ENCODE measurements at places on chromosomes 7 and 10.

DNA sequence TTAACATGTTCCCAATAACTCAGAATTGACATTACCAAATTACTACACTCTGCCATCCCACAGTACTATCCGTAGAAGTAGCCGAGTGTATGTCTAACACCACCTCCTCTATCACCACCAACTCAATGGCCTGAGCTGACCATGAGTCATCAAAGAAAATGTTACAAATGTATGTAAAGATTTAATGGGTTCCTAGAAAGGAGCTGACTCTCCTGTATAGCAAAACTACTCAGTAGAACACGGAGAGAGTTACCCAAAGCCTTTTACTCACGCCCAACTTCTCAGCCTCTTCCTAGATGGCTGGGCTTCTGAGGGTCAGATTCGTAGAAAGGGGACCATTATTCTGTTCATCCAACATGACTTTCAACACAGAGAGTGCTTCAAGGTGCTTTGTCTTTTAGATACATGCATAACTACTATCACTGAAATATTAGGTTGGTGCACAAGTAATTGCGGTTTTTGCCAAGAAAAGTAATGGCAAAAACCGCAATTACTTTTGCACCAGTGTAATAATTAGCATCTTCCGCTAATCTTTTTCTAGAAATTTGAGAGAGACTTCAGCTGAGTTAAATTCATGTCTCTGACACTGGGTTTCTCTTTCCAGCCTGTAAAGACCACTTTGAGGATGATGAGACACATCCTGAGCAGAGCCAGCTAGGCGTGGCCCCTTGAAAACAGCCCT, 24.0 kb upstream of the NANOS1 start:
- DNase-seq: no peak

GRCh38 chr7:133112976-133113375, 31.1 kb upstream of the CHCHD3 start:
- DNase-seq: no peak

DNA sequence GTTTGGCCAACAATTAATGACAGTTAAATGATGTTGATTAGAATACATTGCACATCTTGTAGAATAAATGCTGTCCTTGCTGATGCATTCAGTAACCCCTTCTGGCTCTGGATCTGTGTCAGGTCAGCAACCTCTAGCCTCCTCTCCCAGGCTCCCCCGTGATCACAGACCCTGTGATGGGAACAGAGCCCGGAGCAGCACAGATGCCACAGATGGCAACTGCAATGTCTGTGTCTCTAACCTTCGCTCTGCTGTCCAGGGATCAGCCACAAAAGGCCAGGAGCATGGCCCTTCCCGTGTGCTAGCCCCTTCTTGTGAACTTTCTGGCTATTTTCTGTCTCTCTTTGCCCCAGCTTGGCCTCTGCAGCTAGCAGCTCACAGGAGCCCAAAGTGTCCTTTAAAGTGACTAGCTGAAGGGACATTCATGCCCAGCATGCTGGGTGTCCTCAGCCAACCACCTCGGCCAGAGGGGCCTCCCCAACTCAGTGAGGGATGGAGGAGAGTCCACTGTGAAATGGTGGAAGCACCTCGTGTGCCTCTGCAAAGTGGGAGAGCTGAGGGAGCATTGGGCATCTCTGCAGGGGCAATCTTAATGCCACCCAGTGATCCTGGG, 167.0 kb upstream of the TCERG1L start:
- no peak for DNase-seq

- peak; percentile 54 for DNase-seq
These were observed 66.1 kb upstream of the AGBL3 start for GRCh38 chr7:134920026-134920753.

DNA sequence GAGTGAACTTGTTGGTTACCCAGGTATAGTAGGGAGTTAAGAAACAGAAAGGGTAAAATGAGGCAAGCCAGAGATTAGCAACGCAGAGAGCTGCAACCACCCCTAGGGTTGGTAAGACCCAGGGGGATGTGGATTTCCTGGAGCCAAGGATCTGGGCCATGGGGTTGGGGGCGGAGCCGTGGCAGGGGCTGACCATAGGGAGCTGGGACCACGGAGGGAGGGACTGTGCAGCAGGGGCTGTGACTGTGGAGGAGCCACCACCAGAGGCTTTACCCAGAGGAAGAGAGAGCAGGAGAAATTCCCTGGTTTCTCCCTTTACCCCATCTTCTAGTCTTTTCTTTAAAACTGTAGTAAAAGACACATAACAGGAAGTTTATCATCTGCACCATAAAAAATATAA, 58.6 kb upstream of the BAIAP2L1 start:
- DNase-seq: no peak

DNA sequence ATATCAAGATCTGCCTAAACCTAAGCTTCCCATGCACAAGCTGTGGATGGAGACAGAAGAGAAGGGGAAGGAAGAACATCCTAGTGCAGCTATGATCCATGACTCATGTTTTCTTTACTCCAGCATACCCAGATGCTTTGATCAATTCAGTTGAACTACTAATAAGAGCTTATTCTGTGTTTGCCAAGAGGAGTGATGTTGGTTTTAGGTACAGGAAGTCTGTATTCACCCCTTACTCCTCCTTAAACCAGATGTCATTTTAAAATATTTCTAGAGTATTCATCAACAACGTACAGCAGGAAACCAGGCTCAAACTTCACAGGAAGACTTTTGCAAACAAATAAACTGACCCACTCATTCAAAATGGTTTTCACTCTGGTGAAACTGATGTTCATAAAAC, 29.2 kb downstream of the PANK1 start:
- DNase-seq: no peak

- peak; percentile 32 for DNase-seq
These were observed 75.8 kb downstream of the LSMEM1 start for GRCh38 chr7:112556633-112557032.

- no peak for DNase-seq
These were observed 57.3 kb downstream of the COPG2 start for GRCh38 chr7:130611218-130611617.

GRCh38 chr7:154906201-154906600, 96.7 kb downstream of the PAXIP1 start:
- DNase-seq: no peak

DNA sequence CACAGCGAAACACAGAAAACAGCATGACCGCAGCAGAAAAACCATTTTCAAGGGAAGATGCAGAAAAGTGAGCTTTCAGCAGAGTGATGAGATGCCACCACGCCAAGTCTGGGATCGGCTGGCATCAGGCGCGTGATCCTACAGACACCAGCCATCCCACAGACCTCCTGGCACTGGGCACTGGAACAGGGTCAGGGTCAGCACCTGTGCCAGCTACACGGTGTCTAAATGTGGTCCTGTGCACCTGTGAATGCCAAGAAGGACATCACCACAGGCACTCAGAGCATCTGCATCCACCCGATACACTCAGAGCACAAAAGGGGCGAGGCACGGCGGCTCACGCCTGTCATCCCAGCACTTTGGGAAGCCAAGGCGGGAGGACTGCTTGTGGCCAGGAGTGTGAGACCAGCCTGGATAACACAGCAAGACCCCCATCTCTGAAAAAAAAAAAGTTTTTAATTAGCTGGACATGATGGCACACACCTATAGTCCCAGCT, 31.5 kb downstream of the STK32C start:
- DNase-seq: no peak

DNA sequence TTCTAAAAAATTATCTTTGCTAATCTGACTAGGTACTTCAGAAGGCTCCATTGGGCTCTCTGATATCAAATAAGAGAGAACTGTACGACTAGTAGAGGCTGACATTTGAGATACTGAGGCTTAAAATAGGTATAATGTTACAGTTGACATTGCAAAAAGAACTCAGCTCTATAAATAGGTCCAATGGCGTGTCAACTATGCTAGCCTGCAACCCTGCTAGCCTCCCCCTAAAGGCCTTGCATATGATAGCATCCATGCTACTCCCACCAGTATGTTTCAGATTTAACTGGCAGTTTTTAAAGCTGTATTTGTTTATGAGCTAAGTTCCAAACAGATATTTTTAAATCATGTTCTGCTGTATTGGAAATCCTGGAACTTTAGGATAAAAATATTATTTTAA, at the start of gene PPP1R3A:
Gene PPP1R3A (minus strand): TSS at position 64 of the 400 bp plus-strand sequence. CDS start 13 bp downstream, at position 51.
- DNase-seq: no peak

DNA sequence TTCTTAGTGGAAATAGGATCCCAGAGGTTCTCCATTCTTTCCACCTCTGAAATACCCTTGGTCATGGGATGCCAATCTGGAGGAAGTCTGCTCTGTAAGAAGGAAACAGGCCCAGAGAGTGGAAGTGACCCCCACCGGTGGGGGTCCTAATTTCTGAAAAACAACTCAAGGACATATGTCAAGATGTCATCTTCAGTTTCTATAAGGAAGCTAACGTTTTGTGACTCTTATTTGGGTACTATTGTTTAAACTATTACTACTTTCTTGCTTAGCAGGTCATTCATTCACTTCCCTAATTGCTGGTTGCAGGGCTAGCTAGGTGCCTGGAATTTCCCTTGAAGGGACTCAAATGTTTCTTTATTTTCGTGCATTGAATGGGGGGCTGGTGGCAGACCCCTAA, 1.9 kb upstream of the ZNF775 start:
- no peak for DNase-seq

DNA sequence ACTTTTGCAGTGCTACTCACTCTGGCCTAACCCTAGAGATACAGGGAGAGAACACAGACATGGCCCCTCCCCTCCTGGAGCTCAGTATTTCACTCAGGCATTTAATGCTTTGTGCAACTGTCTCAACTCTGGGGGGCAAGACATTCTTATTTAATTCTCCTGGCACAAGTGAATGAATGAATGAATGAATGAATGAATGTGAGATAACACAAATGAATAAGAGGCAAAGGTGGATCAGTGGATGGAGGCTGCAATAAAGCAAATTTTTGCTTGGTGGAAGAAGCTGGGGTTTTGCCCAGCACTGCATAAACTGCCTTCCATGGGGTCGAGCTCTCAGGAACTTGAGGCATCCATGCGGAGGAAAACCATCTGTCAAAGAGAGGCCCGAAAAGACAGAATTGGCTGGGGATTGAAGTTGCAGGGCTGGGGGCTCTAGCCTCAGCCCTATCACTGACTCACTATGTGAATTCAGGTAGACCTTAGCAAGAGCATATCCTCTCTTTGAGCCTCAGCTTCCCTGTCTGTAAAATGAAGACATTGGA, 441.4 kb upstream of the ZMIZ1 start:
- no peak for DNase-seq

GRCh38 chr7:132836746-132837145, 245.1 kb downstream of the CHCHD3 start:
- DNase-seq: no peak

DNA sequence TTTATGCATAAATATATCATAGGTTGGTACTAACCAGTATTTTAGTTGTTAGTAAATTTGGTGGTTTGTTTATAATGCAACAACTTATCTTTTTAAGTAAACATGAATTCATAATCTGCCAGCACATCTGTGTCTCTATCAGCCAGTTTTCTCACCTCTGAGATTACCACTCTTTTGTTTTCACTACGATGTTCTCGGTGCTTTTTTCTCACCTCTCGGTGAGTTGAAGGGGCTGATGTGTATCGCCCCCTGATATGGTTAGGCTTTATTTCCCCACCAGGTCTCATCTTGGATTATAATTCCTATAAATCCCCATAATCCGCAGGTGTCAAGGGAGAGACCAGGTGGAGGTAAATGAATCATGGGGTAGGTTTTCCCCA, 114.1 kb downstream of the CAMK1D start:
- DNase-seq: no peak

DNA sequence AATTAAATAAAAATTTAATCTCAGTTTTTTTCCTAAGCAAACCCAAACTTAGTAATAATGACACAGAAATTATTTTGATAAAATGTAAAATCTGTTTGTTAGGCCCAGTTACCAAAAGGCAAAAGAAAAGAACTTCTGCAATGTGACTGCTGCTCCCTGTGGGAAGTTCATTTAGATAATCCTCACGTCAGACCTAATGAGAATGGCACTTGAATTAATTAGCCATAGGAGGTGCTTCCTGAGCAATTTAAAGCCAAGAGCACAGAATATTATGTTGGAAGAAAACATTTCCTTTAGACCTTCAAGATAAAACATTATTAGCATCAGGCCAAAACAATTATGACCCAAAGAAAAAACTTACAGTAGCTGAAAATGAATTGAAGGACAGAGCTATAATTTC, 19.4 kb downstream of the SPAM1 start:
- DNase-seq: no peak

GRCh38 chr10:46094931-46095750, 49.1 kb upstream of the MSMB start:
- no peak for DNase-seq

- no peak for DNase-seq
These were observed 71.6 kb upstream of the BAIAP2L1 start for GRCh38 chr7:98472521-98472954.

- DNase-seq: no peak
These were observed 66.7 kb upstream of the IL6 start for GRCh38 chr7:22660293-22660692.

DNA sequence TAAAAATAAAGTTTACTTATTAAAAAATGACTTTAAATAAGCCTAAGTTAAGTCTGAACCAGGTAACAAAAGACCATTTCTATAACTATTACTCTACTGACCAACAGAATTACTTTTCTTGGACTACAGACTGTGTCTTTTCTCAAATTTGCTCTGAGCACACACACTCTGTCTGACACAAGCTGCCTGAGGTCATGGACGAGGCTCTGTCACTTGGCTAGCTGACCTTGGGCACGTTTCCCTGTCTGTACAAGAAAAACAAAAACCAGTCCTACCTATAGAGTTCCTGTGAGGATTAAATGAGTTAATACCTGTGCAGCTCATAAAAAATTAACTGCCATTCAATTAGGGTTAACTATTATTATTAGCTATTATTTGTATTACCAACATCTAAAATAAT, 22.9 kb downstream of the ATE1 start:
- no peak for DNase-seq

DNA sequence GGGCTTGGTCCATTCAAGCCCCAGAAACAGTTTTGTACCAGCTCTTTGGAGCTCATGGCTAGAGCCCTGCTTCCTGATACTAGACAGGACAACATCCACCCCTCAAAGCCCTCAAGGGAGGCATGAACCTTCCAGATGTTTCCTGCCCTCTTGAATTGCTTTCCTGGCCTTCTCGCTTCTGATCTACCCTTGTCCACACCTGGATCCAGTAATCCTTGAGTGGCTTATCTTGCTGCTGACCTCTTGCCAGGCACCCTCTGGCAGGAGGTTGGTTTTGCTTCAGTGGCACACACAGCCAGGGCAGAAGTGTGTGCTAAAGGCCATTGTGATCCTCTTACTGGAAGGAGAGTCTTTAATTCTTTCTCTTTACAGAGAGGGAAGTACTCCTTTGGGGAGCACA, 495.8 kb downstream of the PLXNA4 start:
- DNase-seq: no peak

DNA sequence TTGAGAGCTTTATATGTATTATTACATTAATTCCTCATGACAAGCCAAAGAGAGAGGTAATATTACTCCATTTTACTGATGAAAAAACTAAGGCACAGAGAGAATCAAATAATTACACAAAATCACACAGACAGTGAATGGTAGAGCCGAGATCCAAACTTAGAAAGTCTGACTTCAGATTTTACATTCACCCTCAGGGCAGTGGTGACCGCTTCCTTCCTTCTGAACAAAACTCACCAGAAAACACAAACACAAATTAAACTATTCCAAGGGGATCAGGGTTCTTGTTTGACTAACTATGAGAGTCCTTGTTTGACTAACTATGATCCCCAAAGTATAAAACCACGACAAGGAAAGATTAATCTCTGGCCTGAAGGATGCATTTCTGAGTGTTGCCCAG, 67.9 kb upstream of the PTN start:
- no peak for DNase-seq

- DNase-seq: no peak
These were observed 132.8 kb downstream of the DYNC1I1 start for GRCh38 chr7:95905167-95905566.
